Endothelial cell (in vitro differentiated cells): ENCODE measurements at places on chromosomes 6 and 20. TPM values are rescaled to one million over a fixed set of nuclear protein-coding genes. Genes with fewer than 3 reads are reported as not detected.

- DNase-seq: no peak
- peaks cover 4% of the 10 kb centered on the region for H3K27me3 ChIP-seq
- H3K36me3 ChIP-seq: peaks cover 5% of the 10 kb centered on the region
Observed at GRCh38 chr6:157531986-157532365, 151.0 kb downstream of the ZDHHC14 start.

GRCh38 chr6:44855562-44856411 is 468.3 kb downstream of the CDC5L start:
- no peak overlapping the region for H3K4me3 ChIP-seq
- no peaks in the 10 kb centered on the region for H3K27me3 ChIP-seq
- H3K27ac ChIP-seq: no peak overlapping the region
- no peaks in the 10 kb centered on the region for H3K36me3 ChIP-seq

DNA sequence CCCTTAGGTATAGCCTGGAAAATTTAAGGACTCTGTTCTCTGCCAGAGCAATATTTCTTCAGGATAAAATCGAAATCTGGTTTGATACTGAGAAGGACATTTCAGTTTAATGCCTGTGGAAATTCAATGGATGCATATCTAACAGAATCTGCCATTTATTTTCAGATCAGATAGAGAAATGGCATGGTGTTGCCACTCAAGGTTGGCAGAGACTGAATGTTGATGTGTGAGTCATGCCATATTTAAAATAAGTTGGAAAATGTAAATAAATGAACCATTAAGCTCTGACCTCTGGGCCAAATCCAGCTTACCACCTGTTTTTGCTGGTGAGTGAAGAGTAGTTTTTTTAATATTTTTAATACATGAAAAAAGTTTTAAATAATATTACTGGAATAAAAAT is 594.6 kb downstream of the DOK5 start:
- H3K4me1 ChIP-seq: no peaks in the 10 kb centered on the region
- no peak for DNase-seq
- H3K36me3 ChIP-seq: no peaks in the 10 kb centered on the region
- no peak overlapping the region for H3K27ac ChIP-seq

METTL24 gene
- 6.5 TPM for total RNA-seq

QKI gene
- 326 TPM for total RNA-seq

- no peaks in the 10 kb centered on the region for H3K36me3 ChIP-seq
- H3K4me1 ChIP-seq: peaks cover 48% of the 10 kb centered on the region
- H3K27ac ChIP-seq: no peak overlapping the region
- peaks cover 2% of the 10 kb centered on the region for H3K27me3 ChIP-seq
- no peak for DNase-seq
Observed at GRCh38 chr6:112038756-112039430, 15.0 kb upstream of the CCN6 start.
